ENCODE measurements at places on chromosomes 7 and 10. TPM values are rescaled to one million over a fixed set of nuclear protein-coding genes. Genes with fewer than 3 reads are reported as not detected.

CLCN1 gene
- not detected for total RNA-seq

OPN4 gene
- total RNA-seq = not detected

HTR5A gene
- not detected for total RNA-seq

FGL2 gene
- total RNA-seq = 1.4 TPM

Measured in pericardium fibroblast (primary cell).